DMS 273 treated with DMSO at 0.1 percent for 48 hours (cell line): ENCODE measurements at places on chromosomes 3 and 15.

DNA sequence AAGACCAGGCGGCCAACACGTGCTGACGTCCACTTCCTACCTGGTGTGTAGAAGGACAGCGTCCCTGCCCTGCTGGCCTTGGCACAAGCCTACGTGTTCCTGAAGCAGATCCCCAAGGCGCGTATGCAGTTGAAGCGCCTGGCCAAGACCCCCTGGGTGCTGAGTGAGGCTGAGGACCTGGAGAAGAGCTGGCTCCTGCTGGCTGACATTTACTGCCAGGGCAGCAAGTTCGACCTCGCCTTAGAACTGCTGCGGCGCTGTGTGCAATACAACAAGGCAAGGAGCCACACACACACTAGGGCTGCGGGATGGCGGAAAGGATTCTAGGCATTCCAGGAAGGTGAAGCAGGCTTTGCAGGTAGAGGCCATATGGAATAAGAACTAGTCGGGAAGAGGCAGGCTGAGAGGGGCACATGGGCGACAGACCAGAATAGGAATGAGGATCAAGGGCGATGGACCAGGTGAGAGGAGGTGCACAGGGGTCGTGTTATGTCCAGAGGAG, 15.9 kb downstream of the CSRNP1 start:
- DNase-seq, result no peak

- DNase-seq, result no peak
These were observed 74.6 kb downstream of the TRIM42 start for GRCh38 chr3:140752499-140752898.

GRCh38 chr3:108037770-108038169, 53.1 kb downstream of the CD47 start:
- DNase-seq, result no peak

DNA sequence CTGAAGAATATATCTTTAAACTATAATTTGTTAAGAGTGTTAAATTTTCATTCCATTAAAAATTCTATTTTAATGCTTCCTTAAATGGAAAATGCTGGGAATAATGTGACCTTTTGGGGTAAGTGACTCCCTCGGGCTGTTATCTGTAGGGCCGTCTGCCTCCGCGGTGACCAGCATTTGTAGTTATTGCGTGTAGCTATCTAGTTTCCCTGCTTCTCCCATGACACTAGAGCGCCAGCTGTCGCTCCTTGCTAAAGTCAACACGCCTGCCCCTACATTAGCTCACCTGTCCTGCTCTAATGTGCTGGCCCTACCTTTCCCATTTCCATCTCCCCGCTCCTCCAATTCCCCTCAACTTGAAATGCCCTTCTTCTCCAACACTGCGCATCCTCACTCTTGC, 12.4 kb upstream of the CHRM5 start:
- peak; percentile 7 for DNase-seq

- DNase-seq, result no peak
These were observed 29.9 kb upstream of the FBN1 start for GRCh38 chr15:48675436-48675835.

DNA sequence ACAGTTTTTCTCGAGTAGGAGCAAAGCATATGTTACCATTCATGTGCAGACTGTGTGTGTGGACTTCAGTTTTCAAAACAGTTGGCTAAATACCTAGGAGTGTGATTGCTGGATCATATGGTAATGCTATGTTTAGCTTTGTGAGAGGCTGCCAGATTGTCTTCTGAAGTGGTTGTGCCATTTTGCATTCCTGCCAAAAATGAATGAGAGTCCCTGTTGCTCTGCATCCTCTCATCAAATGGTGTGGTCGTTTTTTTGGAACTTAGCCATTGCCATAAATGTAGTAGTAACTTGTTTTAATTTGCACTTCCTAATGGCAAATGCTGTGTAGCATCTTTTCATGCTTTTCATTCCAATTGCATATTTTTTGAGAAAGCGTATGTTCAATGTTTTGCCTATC, 77.2 kb upstream of the NDN start:
- DNase-seq, result no peak

GRCh38 chr3:36477655-36478054, 97.4 kb downstream of the STAC start:
- no peak for DNase-seq

DNA sequence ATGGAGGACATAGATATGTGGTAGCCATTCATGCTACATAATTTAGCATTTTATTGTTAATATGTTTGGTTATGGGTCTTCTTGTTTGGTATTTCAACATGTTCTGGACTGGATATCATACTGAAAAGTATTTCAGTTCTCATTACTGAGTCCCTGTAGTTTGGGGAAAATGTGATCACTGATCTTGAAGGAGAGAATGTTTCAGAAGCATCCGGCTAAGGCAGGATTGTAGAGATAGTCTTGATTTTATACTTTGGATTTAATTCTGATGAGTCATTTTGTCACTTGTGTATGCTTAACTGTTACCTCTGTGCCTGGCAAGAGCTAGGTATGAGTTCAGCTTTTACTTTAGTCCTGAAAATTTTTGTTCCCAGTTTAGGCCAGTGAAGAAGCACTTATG, 7.1 kb downstream of the CHD2 start:
- no peak for DNase-seq

DNA sequence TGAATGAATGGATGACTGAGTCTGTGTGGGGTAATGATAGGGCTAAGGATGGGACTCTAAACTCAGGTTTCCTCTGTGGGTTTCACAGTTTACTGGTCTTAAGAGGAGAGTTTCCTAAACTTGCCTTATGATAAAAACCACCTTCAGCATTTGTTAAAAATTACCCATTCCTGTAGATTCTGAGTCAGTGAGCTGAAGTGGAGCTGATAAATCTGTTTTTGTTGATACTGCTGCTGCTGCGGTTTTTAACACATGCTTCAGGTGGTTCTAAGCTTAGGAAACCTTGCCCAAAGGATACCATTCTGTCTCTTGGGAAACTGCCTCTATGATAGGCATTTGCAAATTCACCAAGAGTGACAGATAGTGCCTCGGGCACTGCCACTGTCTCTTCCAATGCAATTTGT, 52.6 kb downstream of the MECOM start:
- no peak for DNase-seq

- no peak for DNase-seq
These were observed 77.8 kb downstream of the B3GNT5 start for GRCh38 chr3:183330881-183331280.

- no peak for DNase-seq
These were observed 316.2 kb upstream of the UMPS start for GRCh38 chr3:124413989-124414598.

GRCh38 chr15:40838756-40839155, 5.1 kb upstream of the SPINT1 start:
- no peak for DNase-seq

DNA sequence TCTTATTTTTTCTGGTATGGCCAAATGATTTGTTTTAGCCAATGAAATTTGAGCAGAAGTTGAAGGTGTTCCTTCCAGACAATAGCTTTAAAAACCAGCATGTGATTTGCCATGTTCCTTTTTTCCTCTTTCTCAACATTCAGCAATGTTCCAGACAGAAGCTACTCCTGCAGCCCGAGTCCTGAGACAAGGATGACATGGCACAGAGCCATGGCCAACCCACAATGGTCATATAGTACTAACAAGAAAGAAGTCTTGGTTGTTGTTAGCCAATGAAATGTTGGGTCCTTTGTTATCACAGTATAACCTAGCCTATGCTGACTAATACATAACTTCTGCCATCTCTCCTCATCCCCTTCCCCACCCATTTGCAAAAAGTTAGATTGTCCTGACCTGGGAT, 211.1 kb upstream of the STT3B start:
- no peak for DNase-seq

GRCh38 chr3:8800016-8800415, 30.6 kb upstream of the OXTR start:
- no peak for DNase-seq

DNA sequence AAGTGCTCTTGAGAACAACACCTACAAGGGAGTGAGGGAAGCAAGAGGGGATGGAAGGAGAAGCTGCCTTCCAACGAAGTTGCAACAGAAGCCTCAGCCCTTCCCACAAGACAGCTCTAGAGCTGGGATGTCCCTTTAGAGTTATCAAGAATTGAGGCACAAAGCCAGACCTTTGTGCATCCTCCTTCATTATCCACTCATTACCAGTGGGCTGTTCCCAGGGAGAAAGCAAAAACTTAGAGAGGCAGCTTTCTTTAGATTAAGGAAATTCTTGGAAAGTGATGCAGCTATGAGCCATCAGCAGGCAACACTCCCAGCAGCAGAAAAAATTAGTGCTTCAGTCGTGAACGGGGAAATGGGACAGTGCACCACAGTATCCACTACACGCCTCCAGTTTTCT, 10.6 kb upstream of the CD96 start:
- DNase-seq, result no peak

- peak; percentile 95 for DNase-seq
These were observed 17.9 kb downstream of the CRYGS start for GRCh38 chr3:186526256-186526606.

- DNase-seq, result no peak
These were observed 225.9 kb upstream of the C2CD4B start for GRCh38 chr15:62390791-62391640.
